SW480 (cell line): ENCODE measurements at places on chromosomes 7 and 10.

- no peak for DNase-seq
Observed at GRCh38 chr7:67435894-67436535, 439.4 kb downstream of the TYW1 start.

DNA sequence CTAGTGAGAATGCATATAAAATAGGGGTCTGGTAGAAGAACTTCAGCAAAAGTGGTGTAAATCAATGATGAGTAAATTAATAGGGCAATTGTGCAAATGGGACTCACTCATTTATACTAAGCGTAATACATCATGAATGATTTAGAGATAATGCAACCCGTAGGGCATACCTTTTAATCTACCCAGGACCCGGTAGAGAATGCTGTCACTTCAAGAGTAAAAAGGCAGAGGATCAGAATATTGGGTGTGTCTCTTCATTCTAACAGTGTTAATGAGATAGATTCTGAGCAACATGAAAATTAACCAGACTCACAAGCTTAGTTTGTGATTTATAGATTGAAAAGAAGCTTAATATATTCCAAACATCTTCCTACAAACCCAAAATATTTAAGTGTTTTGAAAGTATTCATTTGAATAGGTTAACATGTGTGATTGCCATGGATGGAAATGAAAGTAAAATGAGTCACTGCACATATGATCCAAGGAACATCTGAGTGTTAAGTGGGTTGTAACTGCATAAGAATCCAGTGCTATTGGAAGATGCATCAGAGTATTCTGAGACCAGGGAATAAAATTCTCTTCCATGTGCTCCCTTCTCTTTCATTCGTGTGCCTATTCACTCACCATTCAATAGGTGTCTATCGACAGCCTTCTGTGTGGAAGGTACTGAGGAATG, 690.6 kb downstream of the AUTS2 start:
- no peak for DNase-seq

DNA sequence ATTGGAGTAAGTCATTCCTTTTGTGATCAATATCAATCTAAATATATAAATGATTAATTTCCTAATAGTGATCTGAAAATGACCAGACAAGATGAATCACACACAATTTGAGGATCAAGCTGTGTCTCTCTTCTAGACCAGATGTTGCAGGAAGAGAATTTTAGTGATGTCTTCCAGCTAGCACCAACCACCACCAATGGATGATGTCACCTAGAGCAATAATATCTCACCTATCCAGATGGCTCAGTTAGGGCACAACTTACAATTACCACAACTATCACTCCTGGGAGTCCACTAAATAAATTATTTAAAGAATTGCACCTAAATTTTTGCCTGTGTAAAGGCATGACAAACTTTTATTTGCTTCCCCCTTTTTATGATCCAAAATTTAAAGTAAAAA, 25.2 kb downstream of the RELN start:
- DNase-seq = peak; percentile 42

DNA sequence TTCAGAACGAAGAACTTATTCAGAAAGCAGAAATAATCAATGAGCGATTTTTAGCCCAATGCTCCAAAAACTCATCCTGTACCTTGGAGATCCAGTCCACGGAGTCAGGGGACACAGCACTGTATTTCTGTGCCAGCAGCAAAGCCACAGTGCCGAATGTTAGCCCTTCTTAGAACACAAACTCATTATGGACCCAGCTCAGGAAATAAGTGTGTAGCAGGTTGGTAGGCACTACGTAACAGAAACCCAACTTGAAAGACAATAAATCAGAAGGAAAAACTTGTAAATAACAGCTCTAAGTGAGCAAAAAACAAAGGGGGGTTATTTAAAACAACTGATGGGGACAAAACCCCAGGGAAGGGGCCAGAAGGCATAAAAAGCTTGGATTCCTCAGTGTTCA, 112.0 kb upstream of the PRSS1 start:
- no peak for DNase-seq

DNA sequence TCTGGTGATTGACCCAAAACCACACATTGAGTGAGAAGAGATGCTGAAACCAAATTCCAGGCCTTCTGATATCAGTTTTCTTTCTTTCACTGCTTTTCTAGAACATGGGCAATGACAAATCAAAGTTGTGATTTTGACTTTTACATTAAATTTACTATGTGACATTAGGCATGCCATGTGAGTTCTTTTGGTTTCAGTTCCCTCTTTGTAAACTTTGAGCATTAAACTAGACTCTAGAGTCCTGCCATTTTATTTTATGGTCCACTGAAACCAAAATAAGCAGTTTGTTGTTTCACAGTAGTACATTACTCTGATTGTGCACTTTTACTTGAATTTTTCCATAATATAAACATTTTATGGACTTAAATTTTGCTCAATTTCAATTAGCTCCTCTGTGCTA, 381.1 kb upstream of the SEMA3D start:
- no peak for DNase-seq

DNA sequence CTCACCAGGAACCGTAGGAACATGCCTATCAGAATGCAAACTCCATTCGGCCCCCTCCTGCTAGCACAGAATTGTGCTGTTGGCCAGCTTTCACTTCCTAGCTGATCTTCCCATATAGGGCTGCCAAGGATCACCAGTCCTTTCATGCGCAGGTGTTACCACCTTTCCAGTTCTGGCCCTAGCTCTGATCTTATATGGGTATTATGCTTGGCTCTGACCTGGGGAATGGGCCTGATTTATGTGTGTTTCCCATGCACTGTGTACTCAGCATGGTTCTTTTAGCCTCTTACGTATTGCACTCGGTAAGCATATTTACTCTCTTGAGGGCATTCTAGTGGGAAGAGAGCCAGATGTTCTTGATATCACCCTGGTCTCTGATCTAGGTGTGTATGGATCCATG, 11.1 kb downstream of the SLC35G1 start:
- no peak for DNase-seq

DNA sequence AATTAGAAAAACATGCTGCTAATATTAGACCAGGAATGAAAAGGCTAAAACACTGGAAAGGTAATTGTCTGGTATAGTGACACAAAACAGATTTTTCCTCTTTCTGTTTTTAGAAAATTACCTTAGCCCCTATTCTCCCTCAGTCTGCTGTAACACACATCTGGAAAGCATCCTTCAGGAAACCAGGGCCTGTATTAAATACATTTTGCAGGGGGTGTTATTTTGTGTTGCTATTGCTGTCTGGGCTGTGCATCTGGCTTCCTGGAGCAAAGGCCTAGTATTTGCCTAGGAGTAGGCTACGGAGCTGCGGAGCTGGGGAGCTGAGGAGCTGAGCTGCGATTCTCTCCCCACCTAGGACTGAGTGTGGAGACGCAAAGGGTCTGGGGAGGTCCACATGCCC, 169.3 kb downstream of the GFRA1 start:
- DNase-seq = no peak

GRCh38 chr7:24926623-24927524, 53.1 kb downstream of the OSBPL3 start:
- no peak for DNase-seq

DNA sequence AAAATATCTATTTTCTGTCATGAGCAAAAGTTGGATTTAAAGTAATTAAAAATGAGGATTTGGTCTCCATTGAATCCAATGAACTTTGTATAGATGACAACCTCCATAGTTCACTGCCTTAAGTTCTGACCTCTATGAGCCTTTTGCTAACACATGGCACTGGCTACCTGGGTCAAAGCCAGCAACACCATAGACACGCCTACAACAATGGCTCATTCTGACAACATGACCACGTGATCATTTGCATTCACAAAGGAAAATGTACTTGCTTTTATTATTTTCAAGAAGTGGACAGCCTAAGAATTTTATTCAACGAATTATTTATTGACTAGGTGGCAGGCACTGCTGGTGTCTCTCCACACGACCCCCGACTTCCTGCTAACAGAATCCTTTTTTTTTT, 90.6 kb downstream of the CARD11 start:
- no peak for DNase-seq

- DNase-seq = no peak
Observed at GRCh38 chr7:36620166-36620708, 104.1 kb downstream of the AOAH start.

DNA sequence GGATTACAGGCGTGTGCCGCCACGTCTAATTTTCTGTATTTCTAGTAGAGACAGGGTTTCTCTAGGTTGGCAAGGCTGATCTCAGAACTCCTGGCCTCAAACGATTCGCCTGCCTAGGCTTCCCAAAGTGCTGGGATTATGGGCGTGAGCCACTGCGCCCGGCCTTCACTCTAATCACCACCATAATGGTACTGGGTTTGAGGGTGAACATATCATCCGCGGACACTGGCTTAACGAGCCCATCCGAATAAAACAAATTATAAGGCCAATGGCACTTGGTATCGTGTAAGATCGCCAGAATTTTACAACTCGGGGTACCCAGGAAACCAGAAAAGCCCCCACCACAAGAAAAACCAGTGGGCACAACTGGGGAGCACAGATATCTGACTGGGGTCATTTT, 580 bp downstream of the FAM200A start:
- DNase-seq = no peak

DNA sequence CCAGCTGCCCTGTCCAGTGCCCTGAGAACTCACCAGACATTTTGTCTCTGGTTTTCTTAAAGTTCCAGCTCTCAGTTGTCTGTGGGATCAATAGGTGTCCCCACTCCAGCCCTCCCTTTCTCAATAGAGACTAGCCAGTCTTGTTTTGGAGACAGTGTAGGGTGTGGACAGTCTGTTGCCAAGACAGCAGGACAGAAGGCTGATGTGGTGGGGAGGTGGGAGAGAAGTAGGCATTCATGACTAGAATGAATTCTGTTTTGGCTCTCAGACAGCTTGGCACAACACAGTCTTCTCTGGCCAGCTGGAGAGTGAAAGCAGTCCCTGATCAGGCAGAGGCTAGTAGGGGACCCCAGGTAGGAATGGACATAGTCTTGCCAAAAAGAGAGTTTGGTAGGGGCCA, 467.0 kb upstream of the PODXL start:
- no peak for DNase-seq

DNA sequence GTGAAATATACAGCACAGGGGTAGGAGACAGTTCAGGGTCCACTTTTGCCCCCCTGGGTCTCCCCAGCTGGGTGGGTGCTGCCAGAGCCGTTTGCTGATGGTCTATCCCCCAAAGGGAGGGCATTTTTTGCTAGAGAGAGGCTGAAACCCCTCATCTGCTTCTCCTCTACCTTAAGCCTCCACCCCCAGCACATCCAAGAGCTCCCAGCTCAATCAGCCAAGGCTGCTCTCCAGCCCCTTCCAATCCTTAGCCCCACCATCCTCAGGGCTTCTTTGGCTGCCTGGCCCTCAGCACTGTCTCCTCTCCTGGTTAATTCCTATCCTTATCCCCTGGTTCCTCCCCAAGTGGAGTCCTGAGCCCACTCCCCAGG, 153.1 kb downstream of the AOAH start:
- no peak for DNase-seq

- no peak for DNase-seq
Observed at GRCh38 chr10:131480861-131481260, 169.3 kb upstream of the TCERG1L start.

DNA sequence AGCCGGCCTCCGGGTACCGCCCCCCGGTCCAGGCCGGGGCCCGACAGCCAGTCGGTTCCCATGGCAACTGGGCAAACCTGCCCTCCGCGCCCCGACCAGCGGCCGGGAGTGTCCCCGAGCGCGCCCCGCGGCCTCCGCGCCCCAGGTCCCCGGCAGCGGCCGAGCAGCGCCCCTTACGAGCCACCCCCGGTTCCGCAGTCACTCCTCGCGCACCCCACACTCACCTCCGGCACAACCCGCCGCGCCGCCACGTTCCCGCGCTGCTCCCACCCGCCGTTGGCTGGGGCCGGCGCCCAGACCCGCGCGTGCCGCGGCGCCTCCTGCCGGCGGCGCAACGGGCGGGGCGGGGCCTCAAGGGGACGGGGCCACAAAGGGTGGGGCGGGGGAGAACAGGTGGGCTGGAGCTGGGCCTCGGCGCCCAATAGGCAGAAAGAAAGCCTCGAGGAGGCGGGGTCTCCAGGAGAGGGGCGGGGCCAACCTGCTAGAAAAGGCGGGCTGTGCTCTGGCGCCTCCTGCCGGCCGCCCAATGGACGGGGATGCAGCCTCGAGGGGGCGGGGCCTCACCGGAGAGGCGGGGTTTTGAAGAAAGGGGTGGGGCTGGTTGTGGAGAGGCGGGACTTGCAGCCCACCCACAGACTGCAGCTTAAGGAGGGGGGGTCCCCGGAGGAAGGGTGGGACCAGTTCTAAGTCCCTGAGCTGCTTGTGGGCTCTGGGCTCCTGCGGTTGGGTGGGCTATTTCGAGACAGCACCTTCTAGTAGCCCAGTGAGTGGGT, at the start of gene RADIL:
TSS of gene RADIL (minus strand) at position 345 of the 773 bp plus-strand sequence. CDS start 5,577 bp downstream, outside the sequence.
- DNase-seq = peak; percentile 66

- no peak for DNase-seq
Observed at GRCh38 chr7:130430841-130431666, 9.8 kb downstream of the CEP41 start.

- DNase-seq = no peak
Observed at GRCh38 chr7:33841705-33842129, 63.6 kb upstream of the BMPER start.

GRCh38 chr7:67619175-67619574, 622.5 kb downstream of the TYW1 start:
- DNase-seq = peak; percentile 37

GRCh38 chr7:14207138-14207537, 217.7 kb upstream of the ETV1 start:
- no peak for DNase-seq

- no peak for DNase-seq
Observed at GRCh38 chr10:48520594-48520993, 84.3 kb downstream of the ARHGAP22 start.

- DNase-seq = no peak
Observed at GRCh38 chr10:37975401-37975991, 951 bp downstream of the ZNF25 start.

DNA sequence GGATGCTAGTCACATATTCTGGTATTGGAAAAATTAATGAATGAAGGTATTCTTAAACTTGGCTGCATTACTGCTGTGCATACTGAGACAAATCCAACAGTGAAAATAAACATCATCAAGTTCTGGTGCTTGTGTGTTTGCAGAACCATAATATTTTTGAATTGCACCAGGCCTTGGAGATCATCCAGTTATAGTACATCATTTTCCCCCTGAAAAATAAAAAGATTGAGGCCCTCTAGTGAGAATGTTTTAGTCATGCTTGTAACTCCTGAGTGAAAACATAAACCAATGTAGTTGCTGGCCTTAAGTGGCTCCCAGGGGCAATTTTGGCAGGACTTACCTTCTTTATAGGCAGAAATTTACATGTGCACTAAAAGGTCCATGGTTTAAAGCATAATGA, 218.8 kb upstream of the TMEM229A start:
- no peak for DNase-seq

DNA sequence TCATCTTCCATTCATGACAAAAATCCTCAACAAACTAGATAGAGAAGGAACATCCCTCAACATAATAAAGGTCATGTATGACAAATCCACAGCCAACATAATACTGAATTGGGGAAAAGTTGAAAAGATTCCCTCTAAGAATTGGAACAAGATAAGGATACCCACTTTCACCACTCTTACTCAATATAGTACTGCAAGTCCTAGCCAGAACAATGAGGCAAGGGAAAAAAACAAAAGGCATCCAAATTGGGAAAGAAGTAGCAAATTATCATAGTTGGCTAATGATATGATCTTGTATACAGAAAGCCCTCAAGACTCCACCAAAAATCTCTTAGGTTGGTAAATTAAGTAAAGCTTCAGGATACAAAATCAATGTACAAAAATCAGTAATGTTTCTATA, 4.7 kb downstream of the POT1 start:
- DNase-seq = no peak

GRCh38 chr7:87267239-87267900, 47.8 kb upstream of the TMEM243 start:
- DNase-seq = no peak

GRCh38 chr7:28239823-28240204, 59.2 kb upstream of the JAZF1 start:
- no peak for DNase-seq

GRCh38 chr7:124295289-124295688, 262.4 kb upstream of the TMEM229A start:
- DNase-seq = no peak
